ENCODE measurements at places on chromosomes 4 and X.
A peak's percentile ranks its signal among the peaks of the same experiment; 100 is the strongest.

DNA sequence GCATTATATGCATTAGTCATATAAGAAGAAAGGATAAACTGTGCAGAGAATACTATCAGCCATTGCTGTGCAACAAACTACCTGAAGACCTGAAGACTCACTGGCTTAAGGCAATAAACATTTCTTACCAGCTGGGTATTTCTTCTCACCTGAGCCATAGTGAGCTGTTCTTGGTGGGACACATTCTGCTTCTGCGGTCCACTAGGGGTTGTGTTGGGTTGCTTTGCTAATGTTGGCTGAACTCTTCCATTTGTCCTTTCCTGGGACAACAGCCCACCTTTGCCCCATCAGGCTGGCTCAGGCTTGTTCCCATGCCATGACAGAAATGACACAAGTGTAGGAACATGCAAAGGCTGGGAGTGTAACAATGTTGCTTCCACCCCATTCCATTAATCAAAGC lies 388.6 kb downstream of the PCDH7 start:
- no peak for DNase-seq

DNA sequence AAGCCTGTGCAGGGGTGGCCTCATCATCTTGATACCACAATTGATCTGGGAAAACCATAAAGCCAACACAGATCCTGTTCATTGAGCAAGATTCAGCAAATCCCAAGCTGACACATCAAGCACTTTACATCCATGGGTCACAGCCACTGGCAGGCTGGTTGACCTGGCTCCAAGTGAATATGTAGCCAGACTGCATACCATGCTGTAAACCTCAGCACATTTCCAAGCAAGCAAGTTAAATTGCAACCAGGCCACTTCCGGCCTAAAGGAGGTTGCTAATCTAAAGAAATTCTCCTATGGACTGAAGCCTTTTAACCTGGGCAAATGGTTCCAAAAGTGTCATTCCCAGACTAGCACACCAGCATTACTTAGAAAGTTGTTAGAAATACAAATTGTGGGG lies 54.4 kb upstream of the USP26 start:
- no peak for DNase-seq

- DNase-seq: no peak
These were observed 49.6 kb downstream of the FBXL5 start for GRCh38 chr4:15605537-15605936.

DNA sequence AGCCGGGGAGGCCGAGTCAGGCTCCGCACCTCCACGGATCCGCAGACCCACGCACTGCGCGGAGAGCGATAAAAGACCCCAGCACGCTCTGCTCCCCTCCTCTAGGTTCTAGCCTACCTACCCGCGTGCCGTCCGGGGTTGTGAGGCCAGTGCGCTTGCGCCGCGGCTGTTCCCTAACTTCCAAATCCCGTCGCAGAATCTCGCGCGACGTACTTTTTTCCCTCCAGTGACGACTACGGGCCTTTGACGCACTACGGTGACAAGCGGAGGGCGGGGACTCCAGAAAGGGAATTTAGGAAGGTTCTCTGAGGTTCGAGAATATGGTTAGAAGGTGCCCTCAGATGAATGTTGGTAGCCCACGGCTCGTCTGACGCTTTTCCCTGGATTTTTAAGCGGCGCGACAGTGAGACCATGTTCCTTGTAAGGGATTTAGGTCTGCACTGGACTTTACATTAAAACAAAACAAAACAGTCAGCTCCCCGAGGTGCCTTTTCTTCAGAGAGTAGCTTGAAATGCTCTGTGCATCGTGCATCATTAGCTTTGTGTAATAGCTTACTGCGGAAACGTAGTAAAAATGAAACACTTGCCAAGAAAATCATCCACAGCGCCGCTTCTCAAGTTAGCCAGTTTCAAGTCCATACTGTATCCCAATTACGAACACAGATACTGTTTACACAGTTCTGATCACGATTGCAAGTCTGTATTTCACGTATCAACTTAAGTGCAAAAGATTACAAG lies at the start of gene NKRF:
TSS of gene NKRF (minus strand) at position 145 of the 738 bp plus-strand sequence.
- DNase-seq: peak; percentile 90

DNA sequence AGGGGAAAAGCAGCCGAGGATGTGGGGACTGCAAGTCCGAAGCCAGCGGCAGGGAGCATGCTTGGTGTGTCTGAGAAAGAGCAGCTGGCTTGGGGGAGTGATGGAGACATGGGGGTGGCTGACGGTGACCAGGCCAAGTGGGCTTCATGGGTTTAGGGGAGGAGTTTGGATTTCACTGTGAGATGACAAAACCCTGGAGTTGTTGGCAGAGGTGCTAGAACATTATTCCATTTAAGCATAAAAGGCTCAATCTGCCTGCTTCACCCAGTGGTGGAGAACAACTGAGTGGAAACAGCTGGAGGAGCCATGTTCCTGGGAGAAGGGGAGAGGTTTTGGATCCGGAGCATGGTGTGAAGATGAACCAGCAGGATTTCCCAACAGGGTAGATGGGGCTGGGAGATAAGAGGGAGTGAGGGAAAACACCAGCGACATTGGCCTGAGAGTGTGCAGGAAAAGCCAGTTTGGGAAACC lies 318.0 kb upstream of the TAPT1 start:
- no peak for DNase-seq

GRCh38 chr4:10611673-10612072 lies 72.9 kb downstream of the CLNK start:
- no peak for DNase-seq

DNA sequence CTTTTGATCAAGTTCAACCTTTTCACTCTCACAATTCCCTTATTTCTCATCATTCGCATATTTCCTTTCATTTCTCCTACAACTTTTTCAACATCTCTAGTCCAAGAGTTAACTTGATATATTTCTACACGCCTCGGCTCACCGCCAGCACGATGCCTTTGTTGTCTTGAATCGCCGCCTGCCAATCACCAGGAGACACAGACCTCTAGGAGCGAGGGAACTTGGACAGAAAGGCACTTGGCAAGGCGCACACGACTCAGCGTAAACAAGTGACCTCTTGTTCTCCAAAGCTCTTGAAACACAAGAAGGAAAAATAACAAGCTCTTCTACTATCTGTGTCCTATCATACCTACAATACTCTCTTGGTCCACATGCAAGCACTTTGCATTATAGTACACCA lies 27.1 kb upstream of the RBMX start:
- no peak for DNase-seq

GRCh38 chrX:142831961-142832530 lies 193.7 kb upstream of the SPANXN4 start:
- DNase-seq: no peak

DNA sequence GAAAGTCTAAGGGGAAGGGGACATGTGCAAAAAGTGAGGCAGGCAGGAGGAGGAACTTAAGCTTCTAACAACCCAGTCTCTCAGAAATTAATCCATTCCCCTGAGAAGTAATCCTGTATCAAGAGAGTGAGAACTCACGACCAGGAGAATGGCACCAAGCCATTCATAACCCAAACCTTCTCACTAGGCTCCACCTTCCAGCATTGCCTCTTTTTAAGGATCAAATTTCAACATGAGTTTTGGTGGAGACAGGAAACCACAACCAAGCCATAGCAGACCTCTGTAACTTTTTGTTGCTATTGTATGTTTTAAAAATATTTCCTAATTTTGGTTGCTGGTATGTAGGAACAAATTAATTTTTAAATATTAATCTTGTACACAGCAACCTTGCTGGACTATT lies 32.8 kb downstream of the PASD1 start:
- no peak for DNase-seq

- DNase-seq: no peak
These were observed 1.0 kb downstream of the WFS1 start for GRCh38 chr4:6270636-6271121.

DNA sequence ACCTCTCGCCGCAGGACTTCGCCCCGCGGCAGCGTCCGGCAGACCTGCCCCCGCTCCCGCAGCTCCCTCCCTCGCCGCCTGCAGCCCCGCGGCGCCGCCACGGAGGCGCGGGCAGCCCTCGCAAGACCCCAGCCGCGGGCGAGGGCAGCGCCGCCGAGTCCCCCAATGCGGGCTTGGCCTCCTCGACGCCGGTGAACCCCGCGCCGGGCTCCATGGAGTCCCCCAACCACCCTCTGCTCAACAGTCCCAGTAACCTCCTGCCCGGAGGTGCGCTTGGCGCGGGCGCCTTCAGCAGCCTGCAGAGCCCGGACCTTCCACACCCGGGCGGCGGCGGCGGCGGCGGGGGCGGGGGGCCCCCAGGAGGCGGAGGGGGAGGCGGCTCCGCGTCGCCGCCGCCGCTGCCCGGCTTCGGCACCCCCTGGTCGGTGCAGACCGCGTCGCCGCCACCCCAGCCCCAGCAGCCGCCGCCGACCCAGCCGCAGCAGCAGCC lies 1.2 kb downstream of the CPEB2 start:
- DNase-seq: peak; percentile 56

DNA sequence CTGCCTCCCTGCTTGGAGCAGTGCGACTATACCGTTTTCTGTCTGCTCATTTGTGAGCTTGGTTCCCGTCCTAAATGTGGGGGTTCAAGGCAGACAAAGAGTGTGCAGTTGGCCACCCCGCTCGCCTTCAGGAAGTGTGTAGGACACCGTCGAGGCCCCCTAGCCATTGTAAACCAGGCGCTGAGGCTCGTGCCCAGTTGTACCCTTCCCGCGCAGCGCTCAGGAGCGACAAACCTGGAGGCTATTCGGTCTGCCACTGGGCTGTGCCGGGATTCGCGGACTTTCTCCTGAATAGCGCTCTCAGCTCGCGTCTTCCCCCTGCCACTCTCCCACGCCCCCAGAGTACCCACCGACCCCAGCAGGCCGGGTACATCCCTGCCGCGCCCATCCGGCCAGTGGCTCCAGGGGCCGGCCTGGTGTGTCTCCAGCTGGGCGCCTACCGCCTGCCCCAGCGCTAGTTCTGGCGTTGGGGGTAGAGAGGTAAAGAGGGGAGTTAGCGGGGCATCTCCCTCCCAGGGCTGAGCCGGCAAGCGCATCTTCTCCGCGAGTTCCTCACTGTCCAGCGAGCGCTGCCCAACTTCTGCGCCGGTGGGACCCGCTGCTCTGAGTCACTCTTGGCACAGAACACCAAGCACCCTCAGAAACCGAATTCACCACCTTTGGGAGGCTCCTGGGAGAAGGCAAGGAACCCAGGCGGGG lies 880 bp upstream of the LONRF3 start:
- no peak for DNase-seq

DNA sequence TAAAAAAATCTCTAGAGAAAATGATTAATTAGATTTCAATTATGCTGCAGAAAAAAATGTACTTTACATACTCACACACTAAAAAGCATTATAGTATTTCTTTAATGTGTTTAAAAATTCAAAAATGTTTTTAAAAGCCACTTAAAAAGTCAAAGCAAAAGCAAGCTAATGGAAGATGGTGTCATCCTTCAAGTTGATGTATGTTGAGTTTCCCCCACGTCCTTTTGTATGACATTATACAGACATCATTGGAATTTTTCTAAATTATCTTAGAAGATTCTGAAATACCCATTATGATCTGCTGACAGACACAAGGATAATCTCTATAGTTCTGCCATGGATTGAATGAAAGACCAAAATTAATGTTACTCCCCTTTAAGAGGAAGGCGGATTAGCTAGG lies 393.7 kb upstream of the TENM3 start:
- DNase-seq: no peak

GRCh38 chrX:37867536-37868153 lies 20.3 kb upstream of the DYNLT3 start:
- DNase-seq: no peak

- DNase-seq: no peak
These were observed 25.6 kb upstream of the SORBS2 start for GRCh38 chr4:185837415-185838103.

- DNase-seq: no peak
These were observed 81.9 kb downstream of the HPRT1 start for GRCh38 chrX:134541906-134542305.

- DNase-seq: no peak
These were observed 102.8 kb downstream of the ITIH6 start for GRCh38 chrX:54695231-54695630.

GRCh38 chrX:72683631-72684030 lies 30.5 kb downstream of the PHKA1 start:
- no peak for DNase-seq

GRCh38 chr4:25172961-25173915 lies 13.0 kb upstream of the SEPSECS start:
- DNase-seq: no peak

- DNase-seq: no peak
These were observed 113.3 kb upstream of the ATP6AP2 start for GRCh38 chrX:40467454-40467853.

DNA sequence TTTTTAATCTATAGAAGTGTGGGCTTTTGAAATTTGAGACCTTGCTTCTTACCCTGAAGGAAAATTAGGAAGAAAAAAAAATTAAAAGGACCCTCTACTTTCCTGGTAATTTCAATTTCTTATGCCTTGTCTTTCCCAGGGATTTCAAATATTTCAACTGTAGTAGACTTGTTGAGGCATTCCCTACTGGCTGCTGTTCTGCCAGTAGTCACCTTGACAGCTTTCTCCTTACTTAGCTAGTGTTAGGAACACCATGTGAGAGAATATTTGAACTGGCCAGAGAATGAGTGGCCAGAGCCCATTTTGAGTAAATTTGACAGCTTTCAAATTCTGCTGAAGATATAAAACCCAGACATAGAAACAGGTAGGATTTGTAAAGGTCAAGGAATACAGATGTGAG lies 24.0 kb upstream of the GBA3 start:
- DNase-seq: no peak

DNA sequence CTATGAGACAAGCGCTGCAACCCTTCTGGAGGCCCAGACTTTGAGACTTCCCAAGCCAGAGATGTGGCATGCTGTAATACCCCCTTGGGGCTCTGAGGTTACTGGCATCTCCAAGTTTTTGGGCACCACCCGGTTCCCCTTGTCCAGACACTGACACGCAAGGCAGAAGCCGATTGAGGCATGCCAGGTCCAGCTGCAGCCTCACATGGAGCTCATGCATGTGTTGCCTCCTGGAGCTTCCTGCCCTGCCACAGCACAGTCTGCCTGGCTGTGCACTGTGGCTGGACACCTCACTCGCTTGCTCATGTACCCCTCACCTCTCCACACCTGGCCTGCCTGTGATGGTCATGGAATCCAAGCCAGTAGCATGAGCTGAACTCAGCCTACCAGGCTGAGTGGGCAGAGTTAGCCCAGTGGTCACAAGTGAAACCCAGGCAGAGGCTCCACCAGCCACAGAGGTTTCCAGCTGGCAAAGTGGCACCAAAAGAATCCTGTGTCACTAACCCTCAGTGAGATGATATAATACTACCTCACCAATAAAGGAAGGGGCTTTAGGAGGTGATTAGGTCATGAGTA lies 789.2 kb upstream of the INTU start:
- DNase-seq: no peak

GRCh38 chrX:71212536-71212935 lies 10.5 kb upstream of the GJB1 start:
- DNase-seq: no peak

- DNase-seq: no peak
These were observed 258.6 kb downstream of the ADAM29 start for GRCh38 chr4:175176710-175177109.
